ENCODE measurements at places on chromosomes 12 and 14.
A peak's percentile ranks its signal among the peaks of the same experiment; 100 is the strongest.

- no peak for DNase-seq
Observed at GRCh38 chr12:56931474-56931978, 2.7 kb downstream of the SDR9C7 start.

- no peak for DNase-seq
Observed at GRCh38 chr14:68774771-68775613, 17.9 kb downstream of the ZFP36L1 start.

GRCh38 chr14:75563931-75564330 lies 14.5 kb upstream of the FLVCR2 start:
- DNase-seq = no peak

DNA sequence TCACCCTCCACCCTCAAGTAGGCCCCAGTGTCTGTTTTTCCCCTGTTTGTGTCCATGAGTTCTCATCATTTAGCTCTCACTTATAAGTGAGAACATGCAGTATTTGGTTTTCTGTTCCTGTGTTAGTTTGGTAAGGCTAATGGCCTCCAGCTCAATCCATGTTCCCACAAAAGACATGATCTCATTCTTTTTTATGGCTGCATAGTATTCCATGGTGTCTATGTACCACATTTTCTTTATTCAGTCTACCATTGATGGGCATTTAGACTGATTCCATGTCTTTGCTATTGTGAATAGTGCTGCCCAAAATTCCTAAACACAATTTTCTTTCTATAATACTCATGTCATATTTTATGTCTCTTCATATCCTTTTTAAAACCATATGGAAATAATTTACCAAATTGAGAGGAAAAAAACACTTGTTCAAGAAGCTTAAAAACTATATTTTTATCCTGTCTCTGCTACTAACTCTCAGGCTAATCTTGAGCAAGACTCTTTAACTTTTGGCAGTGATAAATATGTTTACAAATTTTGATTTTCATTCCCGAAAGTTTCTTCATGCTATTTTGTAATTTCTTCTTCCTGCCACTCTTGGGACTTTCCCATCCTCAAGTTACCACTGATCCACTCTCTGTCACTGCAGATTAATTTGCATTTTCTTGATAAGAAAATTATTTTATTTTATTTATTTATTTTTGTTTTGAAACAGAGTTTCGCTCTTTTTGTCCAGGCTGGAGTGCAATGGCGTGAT lies 28.0 kb upstream of the OSBPL8 start:
- no peak for DNase-seq

DNA sequence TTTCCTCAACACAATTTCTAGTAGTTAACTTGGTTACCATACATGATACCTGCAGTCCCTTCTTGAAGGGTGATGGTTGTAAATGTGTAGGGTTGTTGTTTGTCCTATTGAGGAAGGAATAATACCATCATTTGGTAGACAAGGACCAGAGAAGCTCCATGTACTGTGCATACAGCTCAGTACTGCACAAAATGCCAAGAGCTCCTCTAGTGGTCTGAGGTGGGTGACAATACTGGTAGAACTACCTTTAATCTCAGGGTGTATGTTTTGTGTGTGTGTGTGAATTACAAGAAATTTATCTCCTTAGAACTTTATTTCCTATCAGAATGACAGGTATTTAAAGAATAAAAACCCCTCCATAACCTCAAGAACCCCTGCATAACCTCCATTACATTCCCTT lies 575.3 kb downstream of the TMTC2 start:
- DNase-seq = no peak

DNA sequence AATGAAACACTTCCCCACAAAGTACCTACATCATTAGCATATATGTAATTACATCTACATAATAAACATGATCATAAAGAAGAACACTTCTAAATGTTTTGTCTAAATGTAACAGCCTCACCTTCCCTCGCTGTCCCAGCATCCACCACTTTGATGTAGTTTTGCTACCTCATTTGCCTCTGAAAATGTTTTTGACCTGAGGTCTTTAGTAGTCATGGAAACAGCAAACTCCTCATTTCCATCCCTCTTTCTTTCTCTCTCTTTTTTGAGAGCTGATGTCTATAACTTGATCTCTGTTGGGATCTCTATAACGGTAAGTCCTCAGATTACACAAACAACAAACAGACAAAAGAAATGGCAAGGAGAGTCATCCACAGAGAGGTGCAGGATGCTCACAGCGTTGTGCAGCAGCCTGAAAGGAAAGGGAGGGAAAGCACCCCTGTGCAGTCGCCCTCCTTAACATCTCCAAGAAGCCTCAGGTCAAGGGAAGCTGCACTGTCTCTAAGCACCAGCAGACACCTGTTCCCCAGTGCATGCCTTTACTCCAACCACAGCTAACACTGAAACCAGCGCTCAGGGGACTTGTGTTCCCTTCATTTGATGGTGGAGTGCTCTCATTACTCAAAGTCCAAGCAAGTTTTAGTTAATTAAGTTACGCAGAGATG lies 268.7 kb downstream of the TMEM132D start:
- DNase-seq = no peak

DNA sequence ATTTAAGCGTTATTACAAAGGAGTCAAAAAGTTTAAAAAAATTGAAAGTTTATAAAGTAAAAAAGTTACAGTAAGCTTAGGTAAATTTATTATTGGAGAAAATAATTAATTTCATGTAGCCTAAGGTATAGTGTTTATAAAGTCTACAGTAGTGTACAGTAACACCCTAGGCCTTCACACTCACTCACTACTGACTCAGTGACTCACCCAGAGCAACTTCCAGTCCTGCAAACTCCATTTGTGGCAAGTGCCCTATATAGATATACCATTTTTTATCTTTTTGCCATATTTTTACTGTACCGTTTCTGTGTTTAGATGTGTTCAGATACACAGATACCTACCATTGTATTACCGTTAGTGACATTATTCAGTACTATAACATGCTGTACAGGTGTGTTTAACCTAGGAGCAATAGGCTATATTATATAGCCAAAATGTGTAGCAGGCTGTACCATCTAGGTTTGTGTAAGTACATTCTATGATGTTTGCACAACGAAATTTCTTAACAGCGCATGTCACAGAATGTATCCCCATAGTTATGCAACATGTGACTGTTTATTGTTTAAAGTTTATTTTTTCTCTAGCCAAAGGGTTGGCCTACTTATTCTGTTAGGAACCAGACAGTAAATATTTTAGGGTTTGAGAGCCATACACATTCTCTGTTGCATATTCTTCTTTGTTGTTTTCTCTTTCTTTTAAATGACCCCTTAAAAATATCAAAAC lies 155.5 kb downstream of the PCNX1 start:
- DNase-seq = no peak

GRCh38 chr14:33375786-33376185 lies 437.1 kb downstream of the NPAS3 start:
- DNase-seq = no peak

DNA sequence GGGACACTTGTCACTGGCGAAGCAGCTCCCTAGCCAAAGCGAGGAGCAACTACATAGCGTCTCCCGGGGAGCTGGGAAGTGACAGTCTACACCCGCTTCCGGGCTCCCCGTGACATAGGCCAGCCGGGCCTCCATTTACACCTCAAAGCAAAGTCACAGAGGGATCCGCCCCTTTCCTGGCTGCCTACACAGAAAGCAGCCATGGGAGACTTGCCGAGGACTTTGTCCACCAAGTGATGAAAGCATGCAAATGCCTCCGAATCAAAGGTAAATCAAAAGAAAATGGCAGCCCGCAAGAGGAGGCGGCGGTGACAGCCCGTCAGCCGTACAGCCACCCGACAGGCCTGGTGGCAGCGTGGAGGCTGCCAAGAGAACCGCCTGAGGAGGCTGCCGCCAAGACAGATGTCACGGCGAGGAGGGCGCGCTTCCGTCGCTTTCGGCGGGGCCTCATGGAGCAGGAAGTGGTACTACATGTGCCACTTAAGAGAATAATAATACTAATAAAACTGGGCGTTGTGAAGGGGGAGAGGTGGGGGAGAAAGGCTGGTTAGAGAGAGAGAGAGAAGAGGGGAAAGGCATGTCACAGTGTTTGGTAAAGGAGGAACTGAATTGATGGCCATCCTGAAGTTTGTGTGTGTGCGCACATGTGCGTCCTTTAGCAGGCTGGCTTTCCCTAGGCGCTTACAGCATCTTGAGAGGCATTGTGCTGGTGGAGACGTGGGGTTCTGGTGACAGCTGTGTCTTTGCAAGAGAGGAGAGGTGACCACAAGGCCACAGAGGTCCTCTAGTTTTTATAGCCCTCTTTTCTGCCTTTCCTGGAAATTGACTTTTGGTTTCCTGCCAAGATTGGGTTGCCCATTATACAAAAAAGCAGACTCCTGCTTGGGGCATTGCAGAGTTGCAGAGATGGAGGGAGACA lies 661.7 kb downstream of the VRK1 start:
- DNase-seq = peak; percentile 41

DNA sequence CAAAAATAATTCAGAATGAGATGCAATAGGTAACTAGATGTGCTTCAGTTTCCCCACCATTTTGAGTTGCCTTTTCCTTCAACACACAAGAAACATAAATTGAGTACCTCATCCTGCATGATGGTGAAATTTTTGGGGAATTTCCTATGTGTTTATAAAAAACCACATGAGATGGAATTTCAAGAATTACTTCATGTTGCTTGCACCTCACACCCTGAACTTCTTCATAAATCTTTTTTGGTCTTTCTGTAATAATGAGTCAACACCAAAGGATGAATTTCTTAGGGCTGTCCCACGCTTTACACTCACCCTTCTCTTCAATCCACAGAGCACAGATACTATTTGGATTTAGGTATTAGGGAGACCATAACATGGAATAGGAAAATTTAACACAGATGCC lies 22.6 kb upstream of the LUM start:
- no peak for DNase-seq

- DNase-seq = no peak
Observed at GRCh38 chr14:55359307-55359706, 52.3 kb downstream of the ATG14 start.

- no peak for DNase-seq
Observed at GRCh38 chr12:127749416-127749815, 517.6 kb upstream of the TMEM132C start.
